ENCODE measurements at places on chromosomes 12 and 14. TPM values are rescaled to one million over a fixed set of nuclear protein-coding genes. Genes with fewer than 3 reads are reported as not detected.

The KRT2 gene
- total RNA-seq, result not detected

The SRGAP1 gene
- total RNA-seq, result 45.5 TPM

The KRT77 gene
- total RNA-seq, result not detected

The PZP gene
- total RNA-seq, result not detected

The PMCH gene
- not detected for total RNA-seq

The COA8 gene
- 18.0 TPM for total RNA-seq

The AHNAK2 gene
- 164 TPM for total RNA-seq

The PUS1 gene
- 14.7 TPM for total RNA-seq

The GPRC5D gene
- not detected for total RNA-seq

The TAS2R7 gene
- not detected for total RNA-seq

The JPH4 gene
- not detected for total RNA-seq

The MYH6 gene
- total RNA-seq, result not detected

The PLXNC1 gene
- total RNA-seq, result 0.98 TPM

The DNAJC22 gene
- 0.20 TPM for total RNA-seq

The MIP gene
- not detected for total RNA-seq

The TRHDE gene
- 0.39 TPM for total RNA-seq

The KRT1 gene
- total RNA-seq, result not detected

The DEPDC4 gene
- total RNA-seq, result 2.2 TPM

The NID2 gene
- total RNA-seq, result 61.7 TPM

The MMP14 gene
- 373 TPM for total RNA-seq

The KICS2 gene
- 7.7 TPM for total RNA-seq

The KRT75 gene
- not detected for total RNA-seq

The PRPF40B gene
- total RNA-seq, result 9.8 TPM

The OASL gene
- 0.73 TPM for total RNA-seq

The CCDC184 gene
- 0.39 TPM for total RNA-seq

The NTF3 gene
- not detected for total RNA-seq

The GARIN6 gene
- total RNA-seq, result not detected

The GALNT8 gene
- total RNA-seq, result 0.39 TPM

The PAPLN gene
- total RNA-seq, result 4.8 TPM

The NDRG2 gene
- 1.1 TPM for total RNA-seq

The AKAP3 gene
- 1.1 TPM for total RNA-seq

The KRT82 gene
- not detected for total RNA-seq
